ENCODE measurements at places on chromosomes 1 and 21. TPM values are rescaled to one million over a fixed set of nuclear protein-coding genes. Genes with fewer than 3 reads are reported as not detected.
A peak's percentile ranks its signal among the peaks of the same experiment; 100 is the strongest.

DNA sequence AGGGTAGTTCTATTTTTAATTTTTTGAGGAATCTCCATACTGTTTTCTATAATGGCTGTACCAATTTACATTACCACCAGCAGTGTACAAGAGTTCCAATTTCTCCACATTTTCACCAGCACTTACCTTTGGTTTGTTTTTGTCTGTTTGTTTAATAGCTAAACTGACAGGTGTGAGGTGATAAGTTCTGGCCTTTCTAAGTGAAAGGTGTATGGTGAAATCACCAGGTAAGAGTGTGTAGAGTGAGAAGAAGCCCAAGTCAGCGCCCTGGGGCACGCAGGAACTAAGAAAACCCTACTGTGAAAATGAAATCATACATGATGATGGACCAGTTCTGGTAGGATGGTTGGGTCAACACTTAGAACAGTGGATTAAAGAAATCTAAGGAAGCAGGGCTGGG, 34.5 kb downstream of the BTG3 start:
- no peak overlapping the region for H3K4me3 ChIP-seq
- no peak for DNase-seq
- no peaks in the 10 kb centered on the region for H3K36me3 ChIP-seq
- H3K4me1 ChIP-seq, result no peaks in the 10 kb centered on the region
- H3K27me3 ChIP-seq, result no peaks in the 10 kb centered on the region
- no peak overlapping the region for H3K27ac ChIP-seq

DNA sequence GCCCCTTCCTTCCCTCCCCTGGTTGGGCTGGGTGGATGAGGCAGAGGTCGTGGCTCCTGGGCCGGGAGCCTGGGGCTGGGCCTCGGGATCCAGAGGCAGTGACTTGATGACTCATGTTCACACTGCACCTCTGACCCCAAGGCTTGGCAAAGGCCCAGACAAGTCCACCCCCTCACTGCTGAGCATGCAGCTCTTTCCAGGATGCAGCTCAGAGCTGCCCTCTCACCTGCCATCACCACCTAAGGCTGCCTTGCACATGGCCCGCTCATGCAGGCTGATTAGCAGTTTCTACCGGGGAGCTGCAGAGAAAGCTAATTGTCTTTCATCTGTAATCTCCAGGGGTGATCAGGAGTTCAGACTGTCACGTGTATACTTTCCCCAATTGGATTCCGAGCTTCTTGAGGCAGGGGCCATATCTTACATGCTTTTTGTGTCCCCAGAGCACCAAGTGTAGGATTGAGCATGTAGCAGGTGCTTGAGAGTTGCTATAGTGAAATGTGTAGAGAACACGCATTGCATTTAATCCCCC, 62.1 kb downstream of the LRRN2 start:
- no peak overlapping the region for H3K27ac ChIP-seq
- H3K4me1 ChIP-seq, result no peaks in the 10 kb centered on the region
- no peak overlapping the region for H3K4me3 ChIP-seq
- no peaks in the 10 kb centered on the region for H3K27me3 ChIP-seq
- DNase-seq, result peak; percentile 69

DNA sequence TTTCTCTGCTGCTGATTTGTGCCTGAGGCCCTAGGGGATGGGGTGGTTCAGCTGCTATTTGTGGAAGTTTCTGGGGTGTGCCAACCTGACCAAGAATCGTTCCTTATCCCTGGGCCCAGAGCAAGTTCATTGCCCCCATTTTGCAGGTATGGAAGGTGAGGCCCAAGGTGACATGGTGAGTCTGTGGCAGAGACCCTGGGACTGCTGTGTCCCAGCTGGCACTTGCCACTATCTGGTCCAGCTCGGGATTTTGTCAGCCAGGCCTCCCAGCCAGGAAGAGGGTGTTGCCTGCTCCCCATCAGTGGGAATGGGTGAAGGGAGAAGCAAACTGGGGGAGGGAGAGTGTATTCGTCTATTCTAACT, 18.9 kb upstream of the LRP8 start:
- H3K36me3 ChIP-seq, result no peaks in the 10 kb centered on the region
- peak; percentile 28 for DNase-seq
- no peaks in the 10 kb centered on the region for H3K4me1 ChIP-seq
- H3K4me3 ChIP-seq, result no peak overlapping the region

DNA sequence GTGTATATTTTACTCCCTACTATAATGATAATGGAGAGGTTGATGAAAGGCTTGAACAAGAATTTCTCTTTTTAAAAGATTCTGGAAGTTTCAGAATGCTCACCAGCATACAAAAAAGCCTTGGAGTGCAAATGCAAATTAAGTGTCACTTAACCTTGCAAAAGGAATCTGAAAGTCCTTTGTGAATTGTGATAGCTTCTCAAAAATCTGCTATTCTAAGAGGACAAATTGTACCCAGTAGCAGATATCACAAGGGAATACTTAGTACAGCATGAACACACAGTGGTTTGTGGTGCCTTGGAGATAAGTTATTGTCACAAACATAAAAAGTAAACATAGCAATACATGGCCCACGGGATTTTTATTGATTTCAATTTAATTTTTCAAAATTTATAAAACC, 1208.3 kb upstream of the B3GALT2 start:
- no peaks in the 10 kb centered on the region for H3K36me3 ChIP-seq
- no peak overlapping the region for H3K27ac ChIP-seq
- no peak for DNase-seq
- H3K4me3 ChIP-seq, result no peak overlapping the region
- no peaks in the 10 kb centered on the region for H3K4me1 ChIP-seq

- no peak overlapping the region for H3K27ac ChIP-seq
- H3K4me3 ChIP-seq, result no peak overlapping the region
- no peaks in the 10 kb centered on the region for H3K36me3 ChIP-seq
- no peaks in the 10 kb centered on the region for H3K4me1 ChIP-seq
Measured at GRCh38 chr1:9317072-9317471, 24.4 kb downstream of the SPSB1 start.

DNA sequence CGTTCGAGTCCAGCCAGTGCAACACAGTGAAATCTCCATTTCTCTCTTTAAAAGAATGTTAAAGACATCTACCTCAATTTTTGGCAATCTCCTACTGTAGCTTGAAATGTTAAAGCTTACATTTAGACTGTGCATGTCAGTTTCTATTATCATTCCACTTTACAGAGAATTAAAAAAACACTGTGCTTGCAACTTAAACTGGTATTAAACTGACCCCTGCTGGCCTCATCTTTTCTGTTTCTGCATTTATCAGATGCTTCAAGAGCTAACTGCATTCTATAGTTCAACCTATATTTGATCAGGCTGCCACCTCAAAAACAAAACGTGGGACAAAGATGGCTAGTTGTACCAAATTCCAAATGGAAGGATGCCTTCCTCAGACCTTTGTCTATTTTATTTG, 226.5 kb downstream of the SMYD3 start:
- H3K4me1 ChIP-seq, result no peaks in the 10 kb centered on the region
- no peaks in the 10 kb centered on the region for H3K27me3 ChIP-seq
- H3K36me3 ChIP-seq, result no peaks in the 10 kb centered on the region

DNA sequence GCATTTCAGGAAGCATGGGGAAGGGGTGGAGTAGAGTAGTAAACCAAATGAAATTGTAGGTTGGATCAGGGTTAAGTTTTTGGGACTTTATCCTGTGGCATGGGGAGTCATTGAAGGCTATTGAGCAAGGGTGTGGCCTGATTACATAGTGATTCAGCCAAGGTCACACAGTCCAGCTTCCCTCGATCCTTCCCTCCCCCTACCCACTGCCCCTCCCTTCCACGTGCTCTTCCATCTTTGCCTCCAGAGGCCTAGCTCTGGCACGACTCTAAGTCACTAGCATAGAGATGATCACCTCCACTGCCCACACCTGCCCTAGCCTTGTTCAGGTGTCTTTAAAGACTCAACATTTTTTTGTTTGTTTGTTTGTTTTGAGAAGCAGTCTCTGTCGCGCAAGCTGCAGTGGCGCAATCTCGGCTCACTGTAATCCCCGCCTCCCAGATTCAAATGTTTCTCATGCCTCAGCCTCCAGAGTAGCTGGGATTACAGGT, 37.2 kb upstream of the SLC9A1 start:
- DNase-seq, result no peak
- no peak overlapping the region for H3K27ac ChIP-seq
- H3K4me1 ChIP-seq, result peaks cover 3% of the 10 kb centered on the region
- no peaks in the 10 kb centered on the region for H3K27me3 ChIP-seq
- H3K36me3 ChIP-seq, result no peaks in the 10 kb centered on the region
- no peak overlapping the region for H3K4me3 ChIP-seq

- no peaks in the 10 kb centered on the region for H3K4me1 ChIP-seq
- no peaks in the 10 kb centered on the region for H3K27me3 ChIP-seq
- H3K36me3 ChIP-seq, result no peaks in the 10 kb centered on the region
- no peak for DNase-seq
- H3K4me3 ChIP-seq, result no peak overlapping the region
Measured at GRCh38 chr1:175620376-175620775, 123.0 kb downstream of the TNR start.

DNA sequence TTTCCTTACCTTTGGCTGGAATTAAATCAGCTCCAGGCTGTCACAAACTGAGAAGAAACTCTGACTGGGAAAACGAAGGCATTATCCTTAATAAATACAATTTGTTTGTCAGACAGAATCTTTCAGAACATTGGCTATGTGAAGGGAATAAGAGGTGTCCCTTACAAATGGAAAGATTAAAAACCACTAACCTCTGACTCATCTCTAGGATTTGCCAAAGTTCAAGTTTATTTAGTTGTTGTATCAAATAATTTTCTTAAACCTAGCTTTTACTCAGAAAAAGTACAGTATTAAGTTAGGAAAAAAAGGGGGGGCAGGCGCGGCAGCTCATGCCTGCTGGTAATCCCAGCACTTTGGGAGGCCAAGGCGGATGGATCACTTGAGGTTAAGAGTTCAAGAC, 15.7 kb downstream of the SERTAD4 start:
- DNase-seq, result no peak
- H3K36me3 ChIP-seq, result no peaks in the 10 kb centered on the region
- peaks cover 14% of the 10 kb centered on the region for H3K4me1 ChIP-seq

- no peak overlapping the region for H3K4me3 ChIP-seq
- DNase-seq, result no peak
- H3K4me1 ChIP-seq, result no peaks in the 10 kb centered on the region
- H3K27ac ChIP-seq, result no peak overlapping the region
Measured at GRCh38 chr1:75693551-75693950, 31.0 kb upstream of the ACADM start.

GRCh38 chr1:5908461-5909375, 83.5 kb downstream of the NPHP4 start:
- H3K4me1 ChIP-seq, result no peaks in the 10 kb centered on the region
- H3K4me3 ChIP-seq, result no peak overlapping the region
- H3K36me3 ChIP-seq, result no peaks in the 10 kb centered on the region
- H3K27ac ChIP-seq, result no peak overlapping the region

DNA sequence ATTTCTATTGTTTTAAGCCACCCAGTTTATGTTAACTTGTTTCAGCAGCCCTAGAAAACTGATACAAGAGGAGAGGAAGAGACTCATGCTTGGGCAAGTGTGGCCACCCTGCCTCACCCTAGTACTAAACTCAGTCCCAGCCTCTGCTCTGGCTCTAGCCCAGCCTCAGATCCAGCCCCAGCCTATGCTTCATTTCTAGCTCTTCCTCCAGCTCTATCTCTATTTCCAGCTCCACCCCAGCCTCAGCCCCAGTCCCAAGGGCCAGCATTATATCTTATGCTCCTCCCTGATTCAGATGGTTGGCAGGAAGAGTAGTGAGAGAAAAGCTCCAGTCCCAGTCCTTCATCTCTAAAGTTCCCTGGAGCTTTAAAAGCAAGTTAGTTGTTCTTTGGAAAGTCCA, 535.5 kb downstream of the PTPRC start:
- H3K27ac ChIP-seq, result no peak overlapping the region
- no peaks in the 10 kb centered on the region for H3K27me3 ChIP-seq
- no peak overlapping the region for H3K4me3 ChIP-seq
- H3K36me3 ChIP-seq, result no peaks in the 10 kb centered on the region
- H3K4me1 ChIP-seq, result no peaks in the 10 kb centered on the region
- no peak for DNase-seq

DNA sequence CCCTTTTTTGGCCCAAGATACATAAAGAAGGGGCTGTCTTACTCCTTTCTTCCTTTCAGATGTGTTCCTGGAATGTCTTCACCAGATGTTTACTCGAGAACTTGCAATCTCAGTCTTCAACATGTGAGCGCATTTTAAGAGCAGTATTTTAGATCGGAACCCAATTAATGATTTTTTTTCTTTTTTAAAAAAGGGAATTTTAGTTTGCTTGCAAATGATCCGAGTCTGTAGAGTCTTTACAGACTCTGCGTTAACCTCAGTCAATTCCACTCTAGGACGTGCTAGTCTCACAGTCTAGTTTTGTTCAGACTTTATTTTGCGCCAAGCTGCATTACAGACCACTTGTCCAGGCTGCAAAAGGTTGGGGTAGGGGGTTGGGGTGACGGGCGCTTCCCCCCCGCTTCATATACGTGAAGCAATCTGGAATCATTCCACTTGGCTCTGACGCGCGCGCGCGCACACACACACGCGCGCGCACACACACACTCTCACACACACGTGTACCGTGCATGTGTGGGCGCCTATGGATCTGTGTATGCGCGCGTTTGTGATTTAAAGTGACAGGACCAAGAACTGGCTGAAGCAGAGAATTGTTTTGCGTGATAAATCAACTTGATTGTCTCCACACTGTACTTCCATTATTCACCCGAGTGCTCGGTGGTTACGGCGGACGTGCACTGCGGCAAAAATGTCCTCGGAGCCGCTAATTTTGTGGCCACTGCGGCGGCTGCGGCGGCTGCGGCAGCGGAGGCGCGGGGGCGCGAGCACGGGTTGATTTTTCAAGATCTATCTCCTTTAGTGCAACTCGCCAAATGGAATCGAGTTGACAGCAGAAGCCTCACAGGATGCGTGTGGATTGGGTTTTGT, 25.6 kb upstream of the NFIA start:
- H3K27ac ChIP-seq, result peak overlapping the region; percentile 97
- H3K27me3 ChIP-seq, result no peaks in the 10 kb centered on the region
- H3K36me3 ChIP-seq, result no peaks in the 10 kb centered on the region
- peaks cover 6% of the 10 kb centered on the region for H3K4me1 ChIP-seq
- DNase-seq, result peak; percentile 71
- H3K4me3 ChIP-seq, result peak overlapping the region; percentile 92

GRCh38 chr1:167473761-167474160, 44.6 kb downstream of the CD247 start:
- DNase-seq, result no peak
- H3K4me3 ChIP-seq, result no peak overlapping the region

GRCh38 chr1:226962421-226963391, 22.6 kb downstream of the COQ8A start:
- H3K27me3 ChIP-seq, result no peaks in the 10 kb centered on the region
- H3K4me3 ChIP-seq, result no peak overlapping the region
- no peak for DNase-seq
- H3K36me3 ChIP-seq, result peaks cover 9% of the 10 kb centered on the region
- no peak overlapping the region for H3K27ac ChIP-seq
- peaks cover 22% of the 10 kb centered on the region for H3K4me1 ChIP-seq

- H3K27me3 ChIP-seq, result no peaks in the 10 kb centered on the region
- H3K4me1 ChIP-seq, result no peaks in the 10 kb centered on the region
- H3K27ac ChIP-seq, result no peak overlapping the region
- H3K36me3 ChIP-seq, result no peaks in the 10 kb centered on the region
- DNase-seq, result no peak
Measured at GRCh38 chr1:111911776-111912515, 77.5 kb downstream of the KCND3 start.

- H3K27ac ChIP-seq, result no peak overlapping the region
- H3K4me3 ChIP-seq, result no peak overlapping the region
- H3K27me3 ChIP-seq, result no peaks in the 10 kb centered on the region
Measured at GRCh38 chr1:67889953-67890567, 56.8 kb upstream of the GNG12 start.

GRCh38 chr1:22296701-22297591, 154.0 kb upstream of the WNT4 start:
- no peaks in the 10 kb centered on the region for H3K36me3 ChIP-seq
- H3K27ac ChIP-seq, result no peak overlapping the region
- H3K4me3 ChIP-seq, result no peak overlapping the region
- peak; percentile 28 for DNase-seq
- no peaks in the 10 kb centered on the region for H3K27me3 ChIP-seq

Gene KCNJ15
- total RNA-seq, result 0.61 TPM

Gene CA6
- not detected for total RNA-seq

Gene FCMR
- 1.3 TPM for total RNA-seq

Gene RCSD1
- 8.3 TPM for total RNA-seq

Gene CBS
- 70.9 TPM for total RNA-seq

Gene MNDA
- 4.9 TPM for total RNA-seq

Data from liver (tissue), 10 donors.